ENCODE measurements at places on chromosomes 3 and 15. TPM values are rescaled to one million over a fixed set of nuclear protein-coding genes. Genes with fewer than 3 reads are reported as not detected.

DNA sequence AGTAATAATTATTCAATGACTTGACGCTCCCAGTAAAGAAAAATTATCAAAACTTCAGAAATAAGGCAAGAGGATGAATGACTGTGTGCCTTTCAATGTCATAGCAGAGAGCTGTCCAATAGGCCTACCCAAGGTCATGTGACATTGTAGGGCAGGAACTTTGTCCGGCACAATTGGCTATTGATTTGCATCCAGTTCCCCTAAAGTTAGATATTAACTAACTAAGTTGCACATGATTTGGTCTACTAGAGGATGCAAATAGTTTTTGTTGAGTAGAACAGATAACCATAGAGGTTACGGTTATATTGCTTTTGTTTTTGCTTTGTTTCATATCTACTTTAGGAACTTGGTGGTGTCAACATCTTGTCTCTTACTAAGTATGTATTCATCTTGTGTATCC is 127.9 kb upstream of the PFN2 start:
- no peak for DNase-seq

- no peak for DNase-seq
These were observed 324.7 kb downstream of the SHQ1 start for GRCh38 chr3:72523429-72524151.

GRCh38 chr3:163951397-163951987 is 1126.8 kb downstream of the SI start:
- DNase-seq, result no peak

DNA sequence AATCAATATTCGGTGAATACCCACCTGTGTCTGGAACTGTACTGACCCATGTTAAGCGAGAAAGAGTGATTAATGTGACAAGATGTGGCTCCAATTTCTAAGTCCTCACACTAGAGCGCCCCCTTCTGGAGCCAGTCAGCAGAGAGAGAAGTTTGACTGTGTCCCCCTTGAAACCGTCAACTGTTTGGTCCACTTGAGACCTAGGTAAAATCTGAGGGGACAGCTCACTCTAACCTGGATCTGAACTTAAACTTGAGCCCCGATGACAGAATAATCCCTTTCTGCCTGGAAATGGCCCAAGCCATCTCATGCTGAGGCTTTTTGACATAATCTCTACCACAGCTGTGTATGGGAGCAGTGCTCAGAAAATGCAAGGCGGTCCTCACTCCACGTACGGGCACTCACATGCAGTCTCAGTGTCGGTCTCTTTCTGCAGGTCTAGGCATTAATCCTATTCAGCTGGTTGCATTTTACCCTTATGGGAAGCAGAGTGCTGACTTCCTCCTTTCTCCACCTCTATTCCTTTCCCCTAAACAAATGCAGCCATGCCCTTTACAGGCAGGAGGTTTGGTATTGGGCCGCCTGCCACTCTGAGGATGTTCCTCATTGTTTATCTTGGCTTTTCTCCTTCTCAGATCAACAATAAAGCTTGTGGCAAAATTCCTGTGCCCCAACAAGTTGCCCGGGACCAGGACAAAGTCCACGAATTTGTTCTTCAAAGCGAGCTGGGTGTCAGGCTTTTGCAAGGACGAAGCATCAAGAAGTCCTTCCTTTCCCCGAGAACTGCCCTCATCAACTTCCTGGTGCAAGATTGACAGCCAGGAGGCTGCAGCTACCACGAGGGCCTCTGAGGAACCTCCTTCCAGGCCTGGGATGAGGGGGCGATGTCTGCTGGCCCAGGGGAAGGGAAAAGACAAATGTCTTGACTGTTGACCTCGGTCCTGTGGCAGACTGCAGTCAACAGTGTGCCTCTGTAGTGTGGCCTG is 47.5 kb upstream of the LIMD1 start:
- no peak for DNase-seq

DNA sequence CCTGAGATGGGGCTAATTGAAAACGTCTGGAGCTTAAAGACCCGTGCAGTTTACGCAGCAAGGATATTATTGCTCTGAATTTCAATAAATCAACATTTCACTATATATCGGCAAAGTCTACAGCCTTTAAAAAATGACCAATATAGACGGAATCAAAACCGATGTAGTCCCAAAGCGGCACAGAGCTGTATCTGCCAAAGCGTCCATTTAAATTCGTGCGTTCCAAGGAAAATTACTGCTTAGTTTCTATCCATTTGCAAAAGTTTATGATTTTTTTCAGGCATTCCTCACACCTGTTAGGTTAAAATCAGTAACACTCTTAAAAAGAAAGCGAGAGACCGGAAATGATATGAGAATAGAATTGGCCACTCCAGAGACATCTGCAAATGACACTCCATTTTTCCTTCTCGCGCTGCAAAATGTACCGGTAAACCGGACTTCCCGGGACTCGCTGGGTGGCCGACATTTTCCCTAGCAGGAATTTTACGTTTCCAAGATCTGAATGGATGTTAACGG is 777 bp upstream of the EIF4A2 start:
- no peak for DNase-seq

DNA sequence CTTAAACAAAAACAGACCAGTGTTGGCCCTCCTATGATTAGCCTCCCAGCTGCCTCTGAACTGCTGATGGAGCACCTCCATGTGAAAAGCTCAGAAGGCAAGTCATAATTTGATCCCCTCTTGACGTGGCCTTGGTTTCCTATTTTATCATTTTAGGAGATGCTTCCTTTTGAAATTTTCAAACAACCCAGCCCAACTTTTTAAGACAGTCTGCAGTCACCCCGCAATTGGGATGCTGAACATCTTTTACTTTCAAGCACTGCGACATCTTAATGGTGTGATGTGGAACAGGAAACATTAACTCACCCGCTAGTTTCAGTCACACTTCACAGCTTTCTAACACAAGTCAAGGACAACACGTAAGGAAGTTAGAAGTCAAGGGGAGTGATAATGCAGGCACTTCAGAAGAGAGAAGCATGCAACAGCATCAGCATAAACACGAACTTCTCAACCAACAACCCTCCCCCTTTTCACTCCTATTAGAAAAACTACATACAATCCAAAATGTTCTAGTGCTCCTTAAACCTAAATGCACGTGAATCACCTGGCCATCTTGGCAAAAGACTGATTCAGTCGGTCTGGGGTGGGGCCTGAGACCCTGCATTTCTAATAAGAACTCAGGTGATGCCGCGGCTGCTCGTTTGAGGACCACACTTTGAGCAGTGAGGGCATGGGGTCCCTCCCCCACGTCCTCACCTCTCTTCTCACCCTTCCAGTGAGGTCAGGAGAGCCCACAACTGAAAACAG is 161.5 kb downstream of the FOXP1 start:
- no peak for DNase-seq

DNA sequence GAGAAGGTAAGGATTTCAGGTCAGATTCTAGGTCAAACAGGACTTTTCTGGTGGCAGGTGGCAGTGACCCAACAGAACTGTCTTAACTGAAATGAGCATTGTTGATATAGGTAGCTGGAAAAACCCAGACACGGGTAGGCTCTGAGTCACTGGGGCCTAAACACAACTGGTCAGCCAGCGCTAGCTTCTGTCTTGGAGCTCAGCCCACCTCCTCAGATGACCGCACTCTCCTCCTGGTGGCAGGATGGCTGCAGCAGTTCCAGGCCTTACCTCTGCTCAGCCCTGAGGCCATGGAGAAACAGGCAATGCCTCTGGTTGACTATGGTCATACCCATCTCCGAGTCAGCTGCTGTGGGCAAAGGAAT is 61.1 kb upstream of the GATA2 start:
- DNase-seq, result no peak

- no peak for DNase-seq
These were observed 129.8 kb upstream of the MEF2A start for GRCh38 chr15:99435877-99436541.

DNA sequence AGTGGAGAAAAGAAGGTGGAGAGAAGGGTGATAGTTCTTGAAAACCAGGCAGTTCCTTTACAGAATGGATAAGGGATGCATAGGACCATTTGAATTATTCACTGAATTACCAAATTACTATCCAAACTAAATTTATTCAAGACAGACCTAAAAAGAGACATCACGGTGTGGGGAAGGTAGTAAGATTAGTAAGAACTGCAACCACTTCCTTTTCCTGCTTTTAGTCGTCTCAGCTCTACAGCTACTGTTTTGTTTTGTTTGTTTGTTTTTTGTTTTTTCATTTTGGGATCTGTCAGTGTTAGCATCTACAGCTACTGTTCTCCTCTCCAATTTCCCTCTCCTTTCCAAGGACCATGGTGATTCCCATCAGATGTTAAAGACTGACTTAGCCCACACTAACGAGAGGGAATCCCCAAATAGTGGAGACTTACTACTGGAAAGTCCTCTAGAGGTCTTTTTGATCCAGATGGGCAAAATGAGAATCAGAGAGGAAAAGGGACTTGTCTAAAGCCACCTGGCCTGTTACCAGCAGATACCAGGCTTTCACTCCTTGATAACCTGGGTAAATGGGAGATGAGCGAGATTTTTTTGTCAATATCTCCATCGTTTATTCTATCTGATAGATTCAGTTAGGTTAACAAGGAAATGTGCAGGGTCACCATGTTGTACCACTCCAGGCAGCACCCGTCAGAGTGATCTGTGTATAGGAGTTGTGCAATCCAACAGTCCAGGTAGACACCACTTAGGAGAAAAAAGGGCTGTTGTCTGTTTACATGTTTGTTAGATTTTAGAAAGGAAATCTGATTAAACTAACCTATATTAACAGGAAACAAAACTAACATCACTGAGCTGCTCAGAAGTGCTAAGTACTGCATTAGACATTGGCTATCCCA is 6.0 kb downstream of the HCLS1 start:
- no peak for DNase-seq

GRCh38 chr15:90904746-90905145 is 1.6 kb downstream of the MAN2A2 start:
- DNase-seq, result no peak

- no peak for DNase-seq
These were observed 3.8 kb upstream of the KLHL40 start for GRCh38 chr3:42681361-42682038.

- peak; percentile 37 for DNase-seq
These were observed at the start of gene SPATA12 for GRCh38 chr3:57060089-57060821. Gene SPATA12, plus strand, starts transcription at chr3:57060664. Its CDS starts 13,031 bp downstream, at chr3:57073695.

DNA sequence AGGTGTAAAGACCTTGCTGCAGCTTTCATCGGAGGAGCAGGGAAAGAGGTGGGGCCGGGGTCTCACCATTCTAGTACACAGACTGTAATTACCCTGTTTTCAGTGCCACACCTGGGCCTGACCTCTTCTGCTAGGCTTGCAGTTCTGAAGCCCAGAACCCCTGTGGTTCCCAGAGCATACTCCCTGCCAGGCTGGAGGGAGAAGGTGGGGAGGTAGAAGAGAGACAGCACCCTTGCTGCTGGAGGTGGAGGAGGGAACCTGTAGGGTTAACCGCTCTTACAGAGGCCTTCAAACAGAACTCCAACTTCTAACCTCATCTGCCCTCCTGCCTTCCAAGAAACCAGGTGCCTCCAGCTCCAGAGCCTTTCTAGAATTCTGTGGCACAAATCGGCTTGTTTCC is 27.0 kb downstream of the PCOLCE2 start:
- DNase-seq, result no peak

The SLC2A2 gene
- polyA plus RNA-seq, result not detected

The CNTN3 gene
- polyA plus RNA-seq, result 6.1 TPM

The ADGRG7 gene
- not detected for polyA plus RNA-seq

The SLC7A14 gene
- 0.63 TPM for polyA plus RNA-seq

All from BJ (cell line).